Stimulated activated CD4-positive, alpha-beta T cell treated with anti-CD3 and anti-CD28 coated beads, TNF-alpha, amount 100 ng/mL, for 4 hours (primary cell): ENCODE measurements at places on chromosomes 12 and 14.

DNA sequence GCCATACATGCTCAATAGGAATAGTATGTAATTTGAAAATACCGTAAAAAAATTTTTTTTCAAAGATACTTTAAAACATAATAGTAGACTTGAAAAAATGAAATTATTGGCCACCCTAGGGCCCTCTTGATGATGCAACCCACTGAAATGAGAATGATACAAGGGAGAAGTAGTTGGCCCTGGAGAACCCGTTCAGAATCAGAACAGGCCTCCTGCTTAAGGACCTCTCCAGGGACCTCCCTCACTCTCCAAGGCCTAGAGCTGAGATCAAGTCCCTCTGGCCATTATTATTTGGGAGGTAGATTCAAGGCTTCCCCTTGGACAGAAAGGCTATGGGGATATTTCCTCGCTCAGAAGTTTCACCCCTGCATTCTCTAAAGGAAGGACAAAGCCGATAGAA lies 11.9 kb downstream of the LALBA start:
- no peak for DNase-seq

DNA sequence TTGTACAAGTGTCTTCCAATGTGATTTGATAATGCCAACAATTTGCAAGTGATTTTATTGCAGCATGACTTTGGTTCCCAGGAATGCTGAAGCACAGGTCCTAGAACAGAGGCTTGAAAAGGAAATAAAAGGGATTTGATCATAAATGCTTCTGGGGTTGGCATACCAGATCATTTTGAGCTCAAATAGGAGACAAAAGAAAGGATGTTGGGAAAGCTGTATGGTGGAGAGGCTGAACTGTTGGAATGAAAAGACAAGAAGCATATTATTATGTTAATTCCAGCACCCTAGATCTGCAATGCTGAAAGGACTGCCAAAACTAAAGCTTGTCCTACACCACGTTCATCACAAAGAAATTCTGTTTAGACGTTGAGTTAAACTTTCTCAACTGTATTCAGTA lies 143.1 kb downstream of the BICD1 start:
- no peak for DNase-seq

GRCh38 chr12:46494424-46494823 lies 121.9 kb upstream of the SLC38A2 start:
- no peak for DNase-seq

DNA sequence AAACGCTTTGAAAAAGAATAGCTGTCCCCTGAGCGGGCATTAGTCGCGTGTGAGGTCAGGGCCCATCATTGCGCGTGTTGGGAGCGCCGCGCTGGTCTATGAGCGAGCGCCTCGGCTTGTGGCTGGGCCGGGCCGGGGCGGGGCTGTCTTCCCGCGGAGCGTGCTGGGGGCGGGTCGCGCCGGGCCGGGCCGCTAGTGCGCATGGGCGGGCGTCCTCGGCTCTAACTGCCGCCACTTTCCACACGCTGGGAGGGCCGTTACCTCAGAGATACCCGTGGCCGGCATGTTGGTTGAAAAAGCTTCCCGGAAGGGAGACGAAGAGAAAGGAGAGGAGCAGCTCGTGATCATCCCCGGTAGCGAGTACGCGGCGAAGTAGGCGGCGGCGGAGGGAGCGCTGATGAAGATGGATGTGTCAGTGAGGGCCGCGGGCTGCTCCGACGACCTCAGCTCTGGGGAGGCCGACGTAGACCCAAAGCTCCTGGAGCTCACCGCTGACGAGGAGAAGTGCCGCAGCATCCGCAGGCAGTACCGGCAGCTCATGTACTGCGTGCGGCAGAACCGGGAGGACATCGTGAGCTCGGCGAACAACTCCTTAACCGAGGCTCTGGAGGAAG lies at the start of gene EID3:
EID3 (plus strand) TSS at position 202 of the 614 bp plus-strand sequence; CDS start at position 398, 196 bp downstream.
- peak; percentile 83 for DNase-seq

- no peak for DNase-seq
Observed at GRCh38 chr12:15520083-15520482, 197.8 kb downstream of the PTPRO start.

- DNase-seq: no peak
Observed at GRCh38 chr14:101707863-101708620, 53.5 kb upstream of the PPP2R5C start.

- DNase-seq: peak; percentile 66
Observed at GRCh38 chr12:107320033-107320928, 226.9 kb upstream of the CRY1 start.

DNA sequence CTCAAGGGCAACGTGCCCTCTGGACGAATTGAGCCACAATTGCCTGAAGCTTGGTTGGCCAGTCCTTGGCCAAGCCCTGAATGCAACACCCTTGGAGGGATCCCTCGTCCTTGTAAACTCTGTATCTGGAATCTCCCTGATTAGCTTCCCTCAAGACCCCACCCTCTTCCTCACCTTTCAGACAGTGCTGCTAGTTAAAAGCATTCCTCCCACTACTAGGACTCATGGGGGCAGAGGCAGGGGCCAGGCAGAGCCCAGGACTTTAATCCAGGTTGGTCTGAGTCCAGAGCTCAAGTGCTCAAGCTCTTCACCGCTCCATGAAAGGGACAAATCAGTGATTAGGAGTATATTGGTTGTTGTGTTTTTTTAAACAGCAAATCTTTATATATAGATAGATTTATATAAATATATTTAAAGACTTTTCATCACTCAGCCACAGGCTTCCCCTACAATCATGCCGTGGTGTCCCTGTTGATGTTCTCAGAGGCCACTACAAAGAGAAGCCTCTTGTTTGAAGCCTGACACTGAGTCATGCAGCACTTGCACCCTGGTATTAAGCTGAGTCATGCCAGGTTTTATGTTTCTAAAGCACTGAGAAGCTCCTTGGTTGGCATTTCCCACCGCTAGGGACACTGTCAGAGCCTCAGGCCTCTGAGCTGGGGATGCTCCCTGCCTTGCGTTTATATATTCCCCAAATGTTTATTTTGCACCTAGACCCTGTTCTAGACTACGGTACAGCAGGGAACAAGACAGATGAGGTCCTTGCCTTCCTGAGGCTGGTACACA lies 53.8 kb upstream of the GSC start:
- DNase-seq: no peak

GRCh38 chr14:33114331-33114730 lies 175.7 kb downstream of the NPAS3 start:
- no peak for DNase-seq

GRCh38 chr12:85564786-85565185 lies 271.4 kb downstream of the RASSF9 start:
- DNase-seq: no peak

DNA sequence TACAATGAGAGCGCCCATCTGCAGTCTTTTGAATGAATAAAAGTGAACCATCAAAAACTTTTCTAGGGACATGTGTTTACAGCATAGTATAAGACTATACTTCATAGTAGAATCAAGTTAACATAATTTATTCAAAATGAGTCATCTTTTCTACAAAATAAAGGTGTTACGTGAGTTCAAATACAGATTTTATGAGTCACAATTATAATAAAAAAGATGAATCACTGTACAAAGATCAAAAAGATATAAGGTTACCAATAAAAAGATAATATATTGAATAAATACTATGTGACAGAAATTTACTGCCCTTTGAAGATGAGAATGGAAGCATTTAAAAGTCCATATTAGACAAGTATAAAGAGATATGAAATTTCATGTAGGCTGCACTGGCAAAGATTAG lies 2.8 kb downstream of the MBIP start:
- no peak for DNase-seq

- DNase-seq: no peak
Observed at GRCh38 chr12:102740141-102740955, 176.7 kb downstream of the PAH start.

DNA sequence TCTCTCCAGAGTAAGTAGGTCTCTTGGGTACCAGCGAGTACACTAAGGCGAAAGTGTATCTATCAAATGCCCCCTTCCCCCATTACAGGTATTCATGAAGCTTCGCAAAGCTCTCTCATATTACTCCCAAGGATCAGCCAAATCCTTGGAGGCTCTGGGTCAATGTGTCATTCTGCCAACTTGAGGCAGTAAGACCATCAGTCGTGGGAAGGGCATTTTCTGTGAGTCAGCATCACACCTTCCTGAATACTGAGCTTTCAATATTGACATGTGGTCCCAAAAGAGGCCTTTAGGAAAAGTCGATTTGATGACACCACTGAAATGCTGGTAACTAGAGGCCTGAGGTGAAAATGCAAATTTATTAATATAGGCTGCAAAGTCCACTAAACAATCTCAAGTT lies 323.9 kb downstream of the LRIG3 start:
- no peak for DNase-seq

GRCh38 chr14:81952917-81953316 lies 419.3 kb upstream of the SEL1L start:
- DNase-seq: no peak

DNA sequence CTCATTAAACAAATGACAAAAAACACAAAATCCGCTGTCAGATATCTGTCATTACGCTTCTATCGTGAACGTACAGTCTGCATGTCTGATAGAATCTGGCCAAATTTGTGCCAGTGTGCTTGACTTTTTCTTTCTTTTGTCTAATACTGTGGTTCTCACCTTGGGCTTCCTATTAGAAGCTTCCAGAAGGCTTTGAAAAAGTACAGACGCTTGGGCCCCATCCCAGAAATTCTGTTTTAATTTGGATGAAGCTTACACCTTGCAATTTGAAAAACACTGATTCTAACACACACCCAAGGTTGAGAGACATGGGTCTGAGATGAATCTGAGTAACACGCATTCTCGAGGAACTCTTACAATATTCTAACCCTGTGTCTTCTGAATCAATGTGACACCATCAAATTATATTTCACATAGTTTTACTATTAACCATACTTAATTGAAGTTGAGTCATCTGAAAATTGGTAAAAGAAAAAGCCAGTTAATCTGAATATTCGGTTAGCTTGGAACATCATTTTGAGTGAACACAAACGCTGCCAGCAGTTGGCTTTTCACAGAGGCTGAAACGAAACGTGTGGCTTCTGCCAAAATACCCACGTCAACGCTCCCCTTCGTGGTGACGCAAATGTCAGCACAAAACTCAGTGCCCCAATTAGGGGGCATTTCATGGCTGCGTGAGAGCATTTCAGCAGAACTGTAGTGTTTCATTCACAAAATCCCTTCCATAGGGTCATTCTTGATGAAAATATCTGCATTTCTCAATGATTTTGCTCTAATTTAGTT lies 420.5 kb downstream of the TMEM132D start:
- DNase-seq: no peak

GRCh38 chr12:6998715-6999451 lies 19.4 kb downstream of the LPCAT3 start:
- DNase-seq: no peak

GRCh38 chr12:129937426-129937825 lies 33.6 kb upstream of the TMEM132D start:
- DNase-seq: no peak

- DNase-seq: no peak
Observed at GRCh38 chr14:67977434-67978034, 158.0 kb downstream of the RAD51B start.

GRCh38 chr12:82996168-82996812 lies 309.6 kb downstream of the TMTC2 start:
- DNase-seq: no peak

- DNase-seq: no peak
Observed at GRCh38 chr12:24541193-24541871, 407.6 kb downstream of the BCAT1 start.

DNA sequence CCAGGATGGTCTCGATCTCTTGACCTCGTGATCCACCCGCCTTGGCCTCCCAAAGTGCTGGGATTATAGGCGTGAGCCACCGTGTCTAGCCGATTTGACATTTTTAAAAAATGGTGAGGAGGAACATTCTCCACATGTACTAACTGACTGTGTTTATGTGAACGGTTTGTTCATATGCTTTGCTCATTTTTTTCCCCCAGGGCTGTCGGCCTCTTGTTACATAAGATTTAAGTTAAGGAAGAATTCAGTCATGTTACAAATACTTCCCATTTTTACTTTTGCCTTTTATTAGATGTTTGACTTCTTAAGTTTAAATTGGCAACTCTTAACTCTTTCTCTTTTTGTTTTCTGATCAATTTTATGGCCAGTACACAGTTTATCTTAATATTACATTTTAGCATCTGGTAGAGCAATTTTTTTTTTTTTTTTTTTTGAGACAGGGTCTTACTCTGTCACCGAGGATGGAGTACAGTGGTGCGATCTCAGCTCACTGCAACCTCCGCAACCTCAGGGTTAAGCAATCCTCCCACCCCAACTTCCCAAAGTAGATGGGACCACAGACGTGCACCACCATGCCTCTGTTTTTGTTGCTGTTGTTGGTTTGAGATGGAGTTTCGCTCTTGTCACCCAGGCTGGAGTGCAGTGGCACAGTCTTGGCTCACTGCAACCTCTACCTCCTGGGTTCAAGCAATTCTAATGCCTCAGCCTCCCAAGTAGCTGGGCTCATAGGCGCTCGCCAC lies 9.6 kb downstream of the GNS start:
- DNase-seq: no peak

DNA sequence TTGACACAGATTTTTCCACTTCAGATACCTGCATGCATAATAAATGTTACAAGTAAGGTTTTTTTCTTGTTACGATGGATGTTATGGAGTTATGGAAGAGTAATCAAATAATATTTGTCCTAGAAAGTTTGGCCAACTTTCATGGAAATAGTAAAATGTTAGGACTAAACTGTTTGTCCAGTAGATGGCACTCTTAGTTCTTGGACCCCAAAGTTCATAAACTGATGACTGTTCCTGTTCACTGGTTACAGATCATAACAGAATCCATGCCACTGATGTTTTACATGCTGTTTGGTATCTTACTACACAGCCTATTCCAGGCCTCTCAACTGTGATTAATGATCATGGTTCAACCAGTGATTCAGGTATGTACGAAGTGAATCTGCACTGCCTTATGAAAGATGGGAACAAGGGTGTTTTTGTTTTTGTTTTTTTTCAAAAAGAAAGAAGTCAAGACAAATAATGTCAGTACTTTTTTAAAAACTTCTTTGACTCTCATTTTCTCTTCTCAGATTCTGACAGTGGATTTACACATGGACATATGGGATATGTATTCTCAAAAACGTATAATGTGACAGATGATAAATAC lies 48.8 kb upstream of the SLCO1C1 start:
- no peak for DNase-seq

DNA sequence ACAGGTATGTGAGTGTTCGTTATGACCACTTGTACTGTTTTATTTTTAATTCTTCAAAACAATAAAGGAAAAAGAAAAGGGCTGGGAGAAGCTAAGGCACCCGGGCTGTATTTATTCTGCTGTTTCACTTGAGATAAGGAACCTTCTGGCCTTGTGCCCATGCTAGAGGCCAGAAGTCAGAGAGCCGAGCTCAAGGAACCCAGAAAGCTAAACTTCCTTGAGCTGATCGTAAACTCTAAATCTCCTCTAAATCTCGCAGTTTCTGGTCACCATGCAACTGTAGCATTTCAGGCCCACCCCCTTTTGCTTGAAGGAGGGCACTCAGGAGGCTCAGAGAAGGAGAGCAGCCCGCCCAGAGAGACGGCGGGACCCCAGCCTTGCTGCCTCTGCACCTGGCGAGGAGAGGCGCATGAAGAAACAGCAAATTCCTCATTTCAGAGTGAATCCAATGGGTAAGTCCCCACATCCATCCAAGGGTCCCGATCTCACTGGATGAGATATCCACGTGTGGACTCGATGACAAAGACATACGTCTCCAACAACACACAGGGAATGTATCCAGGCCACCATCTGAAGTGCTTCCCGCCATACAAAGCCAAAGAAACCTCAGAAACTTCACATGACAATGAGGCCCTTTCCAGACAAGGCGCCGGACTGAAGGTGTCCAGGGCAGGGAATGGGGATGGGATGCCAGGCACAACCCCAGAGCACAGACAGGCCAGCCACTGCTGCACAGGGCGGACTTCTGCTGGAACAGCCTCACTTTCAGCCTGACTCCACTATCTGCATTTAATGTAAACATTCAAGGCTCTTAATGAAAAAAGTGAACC lies 14.6 kb downstream of the CCDC88C start:
- no peak for DNase-seq
